HTR-8/SVneo (cell line): ENCODE measurements at places on chromosomes 4 and X.

DNA sequence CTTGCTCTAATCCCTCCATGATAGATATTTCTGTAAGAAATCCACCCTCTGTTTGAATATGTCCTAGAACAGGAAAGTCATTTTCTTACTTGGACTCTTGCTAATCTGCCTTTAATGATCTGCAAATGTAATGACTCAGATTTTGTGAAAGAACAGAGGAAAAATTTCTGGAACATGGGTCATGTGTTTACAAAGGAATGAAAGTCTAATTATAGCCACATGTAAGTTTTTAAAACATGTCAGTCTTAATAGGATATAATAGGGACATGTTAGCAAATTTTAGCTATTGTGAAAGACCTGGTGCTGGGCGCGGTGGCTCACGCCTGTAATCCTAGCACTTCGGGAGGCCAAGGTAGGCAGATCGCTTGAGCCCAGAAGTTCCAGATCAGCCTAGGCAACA is 47.6 kb downstream of the GRK4 start:
- DNase-seq = no peak

DNA sequence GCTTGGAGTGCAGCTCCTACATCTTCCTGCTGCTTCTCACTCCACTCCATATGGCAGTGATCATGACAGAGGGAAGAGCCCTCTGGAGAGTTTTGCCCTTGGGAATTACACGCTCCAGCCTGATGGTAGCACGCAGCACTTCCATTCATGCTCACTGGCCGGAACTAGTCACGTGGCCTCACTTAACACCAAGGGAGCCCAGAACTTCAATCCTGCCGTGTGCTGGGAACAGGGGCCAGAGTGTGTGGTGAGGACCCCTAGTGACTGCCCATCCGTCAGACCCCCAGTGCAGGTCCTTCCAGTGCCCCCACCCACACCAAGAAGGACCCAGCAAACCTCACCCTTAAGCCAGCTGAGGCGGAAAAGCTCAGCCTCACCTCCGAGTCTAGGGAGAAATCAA is 230.7 kb downstream of the EVC2 start:
- DNase-seq = no peak

- peak; percentile 94 for DNase-seq
These were observed 841 bp downstream of the ACOT9 start for GRCh38 chrX:23742174-23742696.

GRCh38 chr4:95627709-95628108 is 78.9 kb upstream of the UNC5C start:
- DNase-seq = no peak

DNA sequence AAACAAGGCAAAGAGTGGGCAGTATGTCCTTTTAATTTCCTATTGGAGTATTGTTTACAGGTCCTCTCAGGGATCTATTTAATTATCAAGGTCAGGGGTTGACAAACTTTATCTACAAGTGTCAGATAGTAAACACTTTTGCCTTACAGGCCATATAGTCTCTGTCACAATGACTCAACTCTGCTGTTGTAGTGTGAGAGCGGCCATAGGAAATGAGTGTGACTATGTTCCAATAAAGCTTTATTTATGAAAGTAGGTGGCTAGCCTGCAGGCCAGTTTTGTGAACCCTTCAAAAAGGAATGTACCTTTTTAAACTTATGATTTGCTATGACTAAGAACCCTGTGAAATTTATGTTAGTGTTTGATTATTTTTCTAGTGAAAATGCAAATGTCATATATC is 156.1 kb downstream of the GPAT3 start:
- no peak for DNase-seq

DNA sequence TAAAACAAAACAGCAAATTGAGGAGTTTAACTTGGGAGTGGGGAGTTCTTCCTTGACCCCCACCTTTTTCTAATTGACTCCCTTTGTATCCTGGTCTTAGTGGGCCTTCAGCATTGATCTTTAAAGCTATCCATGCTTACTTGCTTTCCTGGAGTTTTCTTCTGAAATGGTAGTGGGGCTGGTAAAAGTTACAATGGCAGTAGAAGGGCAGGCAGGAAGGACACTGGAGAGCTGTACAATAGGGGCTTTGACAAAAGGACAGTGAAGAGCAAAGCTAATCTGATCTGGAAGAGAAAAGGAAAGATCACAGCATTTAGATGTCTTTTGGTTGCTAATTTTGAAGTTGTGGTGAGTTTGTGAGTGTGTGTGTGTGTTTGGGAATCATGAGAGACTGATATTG is 111.5 kb downstream of the MID1 start:
- no peak for DNase-seq

DNA sequence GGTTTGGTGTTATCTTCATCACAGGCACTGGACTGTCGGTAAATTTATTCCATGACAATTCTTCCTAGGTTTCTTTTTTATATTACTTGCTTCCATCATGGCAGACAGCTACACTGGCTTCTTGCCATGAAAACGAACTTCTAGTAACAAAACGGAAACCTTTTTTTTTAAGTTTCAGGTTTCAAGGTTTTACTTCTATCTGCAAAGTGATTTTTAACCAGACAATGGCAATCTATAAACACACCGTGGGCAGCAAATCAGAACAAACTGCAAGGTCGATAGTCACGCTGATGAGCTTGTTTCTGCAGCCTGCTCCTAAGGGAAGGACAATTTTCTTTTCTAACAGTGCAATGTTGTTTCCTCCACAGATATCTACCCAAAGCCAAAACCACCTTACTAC is 29.9 kb downstream of the XG start:
- DNase-seq = no peak

- no peak for DNase-seq
These were observed 18.1 kb upstream of the TMEM150C start for GRCh38 chr4:82579932-82580331.

DNA sequence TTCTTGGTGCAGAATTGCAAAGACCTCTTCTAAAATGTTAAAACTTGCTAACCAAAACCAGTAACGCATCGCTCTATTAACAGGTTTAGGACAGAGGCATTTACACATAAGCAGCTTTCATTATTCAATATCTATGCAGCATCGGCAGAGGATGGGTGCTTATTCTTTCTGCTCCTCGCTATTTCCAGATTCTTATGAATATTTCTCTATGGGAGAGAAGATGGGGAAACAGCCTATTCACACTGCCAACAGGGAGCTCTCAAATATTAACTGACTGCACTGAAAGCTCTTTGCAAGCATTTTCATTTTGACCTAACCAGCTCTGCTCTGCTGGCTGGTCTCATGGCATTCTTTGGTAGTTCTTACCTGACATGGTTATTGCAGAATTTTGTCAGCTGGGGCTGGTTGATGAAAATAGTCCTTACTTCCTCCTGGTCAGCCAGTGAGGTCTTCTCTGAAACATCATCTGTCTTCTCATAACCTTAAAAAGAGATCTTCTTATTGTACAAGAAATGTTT is 30.2 kb downstream of the ATP8A1 start:
- no peak for DNase-seq

GRCh38 chrX:15745179-15745578 is 7.1 kb downstream of the CA5B start:
- no peak for DNase-seq

DNA sequence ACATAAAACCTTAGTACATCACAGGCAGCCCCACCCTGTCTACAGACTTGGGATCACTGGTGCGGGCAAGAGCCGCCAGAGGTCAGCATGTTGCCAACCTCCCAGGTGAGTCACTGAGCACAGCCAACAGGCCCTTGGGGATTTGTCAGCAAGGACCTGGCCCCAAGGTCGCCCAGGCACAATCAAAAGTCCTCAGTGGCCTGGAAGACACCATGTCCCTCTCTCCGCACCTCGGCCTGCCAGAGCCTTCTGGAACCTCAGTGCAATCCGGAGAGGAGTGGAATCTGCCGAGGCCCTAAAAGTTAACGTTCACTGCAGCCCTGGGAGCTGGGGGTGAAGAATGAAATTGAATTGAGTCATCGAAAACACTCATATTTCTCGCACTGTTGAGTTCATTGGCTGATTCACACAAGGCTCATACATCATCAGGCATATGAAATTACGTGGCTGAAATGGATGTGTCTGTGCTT is 74.3 kb downstream of the WFS1 start:
- DNase-seq = peak; percentile 68
